Lung microvascular endothelial cell (primary cell): ENCODE measurements at places on chromosomes 5 and 9. TPM values are rescaled to one million over a fixed set of nuclear protein-coding genes. Genes with fewer than 3 reads are reported as not detected.

The FAT2 gene
- not detected in 2 replicates for total RNA-seq

The LSM11 gene
- 5.0 and 5.4 TPM in 2 replicates for total RNA-seq

The GLRA1 gene
- total RNA-seq = not detected in 2 replicates

The TTC16 gene
- total RNA-seq = not detected in 2 replicates

The RELL2 gene
- total RNA-seq = 5.6 and 6.1 TPM in 2 replicates

The AK8 gene
- total RNA-seq = under 0.01 TPM in 1 of 2 replicates, not detected in the other

The PCDHGB1 gene
- 0.87 and 1.6 TPM in 2 replicates for total RNA-seq

The GOLM1 gene
- total RNA-seq = 15.9 and 29.9 TPM in 2 replicates

The CDKN2A gene
- 0.60 and 13.3 TPM in 2 replicates for total RNA-seq

The NXNL2 gene
- under 0.01 and 0.79 TPM in 2 replicates for total RNA-seq

The DBH gene
- not detected in 2 replicates for total RNA-seq

The HTR1A gene
- total RNA-seq = not detected in 2 replicates

The FAM221B gene
- total RNA-seq = not detected in 2 replicates

The ASPN gene
- total RNA-seq = not detected in 2 replicates

The GFPT2 gene
- total RNA-seq = 0.79 and 1.1 TPM in 2 replicates

The LHX6 gene
- total RNA-seq = 0.40 and 1.7 TPM in 2 replicates

The SGCD gene
- total RNA-seq = under 0.01 and 1.4 TPM in 2 replicates

The APC gene
- 38.4 and 62.9 TPM in 2 replicates for total RNA-seq

The CTNND2 gene
- total RNA-seq = not detected in 2 replicates

The INSL4 gene
- total RNA-seq = not detected in 2 replicates

The SPEF2 gene
- 0.20 and 0.22 TPM in 2 replicates for total RNA-seq

The HABP4 gene
- total RNA-seq = 5.7 and 6.9 TPM in 2 replicates
